A673 (cell line): ENCODE measurements at places on chromosomes 13 and 19. TPM values are rescaled to one million over a fixed set of nuclear protein-coding genes. Genes with fewer than 3 reads are reported as not detected.

- H3K27ac ChIP-seq: no peak within 1 kb of the TSS
- no peaks in the 10 kb centered on the region for H3K27me3 ChIP-seq
- H3K4me3 ChIP-seq: peak within 1 kb of the TSS; percentile 39
- no peaks in the 10 kb centered on the region for H3K4me1 ChIP-seq
These were observed at the start of gene ZNF578 for GRCh38 chr19:52453324-52454094. TSS of gene ZNF578 (plus strand) at chr19:52453553. CDS start at chr19:52501846, 48,293 bp downstream.

- H3K27ac ChIP-seq: no peak overlapping the region
- H3K4me1 ChIP-seq: no peaks in the 10 kb centered on the region
- peaks cover 27% of the 10 kb centered on the region for H3K27me3 ChIP-seq
- H3K36me3 ChIP-seq: no peaks in the 10 kb centered on the region
- no peak for DNase-seq
These were observed 4.9 kb upstream of the IFNL4 start for GRCh38 chr19:39253374-39254149.

- no peak for DNase-seq
- H3K4me1 ChIP-seq: no peaks in the 10 kb centered on the region
- no peak overlapping the region for H3K4me3 ChIP-seq
- H3K27me3 ChIP-seq: no peaks in the 10 kb centered on the region
- peaks cover 43% of the 10 kb centered on the region for H3K36me3 ChIP-seq
These were observed 16.3 kb downstream of the MPND start for GRCh38 chr19:4359627-4360000.

- H3K4me3 ChIP-seq: no peak overlapping the region
- H3K4me1 ChIP-seq: no peaks in the 10 kb centered on the region
- H3K27ac ChIP-seq: no peak overlapping the region
- no peak for DNase-seq
These were observed 65.7 kb downstream of the SOX1 start for GRCh38 chr13:112132619-112133018.

DNA sequence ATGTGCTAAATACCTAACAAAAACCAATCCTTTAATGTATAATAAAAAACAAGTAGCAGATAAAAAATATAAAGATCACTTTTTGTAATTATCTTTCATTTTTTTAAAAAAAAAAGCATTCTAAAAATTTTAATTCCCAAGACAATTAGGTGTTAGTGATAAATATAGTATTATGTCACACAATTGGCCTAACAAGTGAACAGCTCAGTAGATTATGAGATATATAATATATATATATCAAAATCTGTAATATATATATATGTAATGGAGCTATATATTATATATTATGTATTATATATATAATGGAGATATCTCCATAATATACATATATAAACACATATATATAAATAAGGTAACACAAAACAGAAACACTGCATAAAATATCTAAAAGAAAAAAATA lies 1531.1 kb upstream of the MIR17HG start:
- no peaks in the 10 kb centered on the region for H3K27me3 ChIP-seq
- no peaks in the 10 kb centered on the region for H3K4me1 ChIP-seq
- H3K4me3 ChIP-seq: no peak overlapping the region
- no peak for DNase-seq
- H3K27ac ChIP-seq: no peak overlapping the region

- DNase-seq: no peak
- no peaks in the 10 kb centered on the region for H3K36me3 ChIP-seq
- no peak overlapping the region for H3K4me3 ChIP-seq
- H3K27me3 ChIP-seq: peaks cover 100% of the 10 kb centered on the region
These were observed 2.4 kb downstream of the PDX1 start for GRCh38 chr13:27921961-27922882.

GRCh38 chr19:38224014-38224862 lies at the start of gene DPF1:
TSS of gene DPF1 (minus strand) at chr19:38224222. CDS start at chr19:38224142, 80 bp downstream.
- H3K27me3 ChIP-seq: no peaks in the 10 kb centered on the region
- no peaks in the 10 kb centered on the region for H3K4me1 ChIP-seq
- H3K4me3 ChIP-seq: peak within 1 kb of the TSS; percentile 74
- no peaks in the 10 kb centered on the region for H3K36me3 ChIP-seq
- H3K27ac ChIP-seq: no peak within 1 kb of the TSS
- peak; percentile 90 for DNase-seq

DNA sequence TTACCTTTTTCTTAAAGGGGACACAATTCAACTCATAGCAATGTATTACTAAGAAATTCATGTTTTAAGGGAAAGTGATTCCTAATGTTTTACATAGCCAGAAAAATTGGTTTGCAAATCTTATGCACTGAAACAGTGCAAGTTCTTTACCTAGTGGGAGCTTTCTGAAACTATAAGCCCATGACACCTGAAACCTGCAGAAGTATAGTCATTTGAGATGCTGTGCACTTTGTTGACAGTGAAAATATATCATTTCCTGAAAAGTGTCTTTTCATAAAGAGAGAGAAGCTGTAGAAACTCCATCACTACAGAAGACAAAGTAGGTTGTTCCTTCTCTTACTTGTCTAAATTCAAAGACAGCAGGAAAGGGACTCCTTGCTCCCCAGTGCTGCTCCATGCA lies 517.1 kb downstream of the LMO7 start:
- DNase-seq: no peak
- H3K4me1 ChIP-seq: no peaks in the 10 kb centered on the region
- no peak overlapping the region for H3K27ac ChIP-seq
- no peaks in the 10 kb centered on the region for H3K36me3 ChIP-seq
- H3K4me3 ChIP-seq: no peak overlapping the region
- H3K27me3 ChIP-seq: no peaks in the 10 kb centered on the region

DNA sequence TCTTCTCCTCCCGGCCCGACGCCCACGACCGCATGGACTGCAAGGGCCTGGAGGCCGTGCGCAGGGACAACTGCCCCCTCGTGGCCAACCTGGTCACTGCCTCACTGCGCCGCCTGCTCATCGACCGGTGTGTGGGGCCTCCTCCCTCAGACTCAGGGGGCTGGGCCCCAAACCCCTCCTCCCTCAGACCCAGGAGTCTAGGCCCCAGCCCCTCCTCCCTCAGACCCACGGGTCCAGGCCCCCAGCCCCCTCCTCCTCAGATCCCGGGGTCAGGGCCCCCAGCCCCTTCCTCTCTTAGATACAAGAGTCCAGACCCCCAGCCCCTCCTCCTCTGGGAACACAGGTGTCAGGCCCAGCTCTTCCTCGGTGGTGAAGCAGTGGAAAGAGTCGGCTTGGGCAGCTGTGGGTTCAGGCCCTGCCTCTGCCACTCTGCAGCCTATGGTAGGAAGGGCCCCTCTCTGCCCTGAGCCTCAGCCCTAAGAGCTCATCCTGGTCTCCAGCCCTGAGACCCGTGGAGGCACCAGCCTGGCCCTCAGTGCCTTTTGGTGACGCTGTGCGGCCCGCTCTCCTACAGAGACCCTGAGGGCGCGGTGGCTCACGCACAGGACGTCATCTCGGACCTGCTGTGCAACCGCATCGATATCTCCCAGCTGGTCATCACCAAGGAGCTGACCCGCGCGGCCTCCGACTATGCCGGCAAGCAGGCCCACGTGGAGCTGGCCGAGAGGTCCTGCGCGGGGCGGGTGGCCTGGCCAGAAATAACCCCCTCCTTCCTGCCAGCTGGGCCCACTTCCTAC lies 3.7 kb upstream of the SPIB start:
- DNase-seq: peak; percentile 84
- no peaks in the 10 kb centered on the region for H3K4me1 ChIP-seq
- no peak overlapping the region for H3K4me3 ChIP-seq

DNA sequence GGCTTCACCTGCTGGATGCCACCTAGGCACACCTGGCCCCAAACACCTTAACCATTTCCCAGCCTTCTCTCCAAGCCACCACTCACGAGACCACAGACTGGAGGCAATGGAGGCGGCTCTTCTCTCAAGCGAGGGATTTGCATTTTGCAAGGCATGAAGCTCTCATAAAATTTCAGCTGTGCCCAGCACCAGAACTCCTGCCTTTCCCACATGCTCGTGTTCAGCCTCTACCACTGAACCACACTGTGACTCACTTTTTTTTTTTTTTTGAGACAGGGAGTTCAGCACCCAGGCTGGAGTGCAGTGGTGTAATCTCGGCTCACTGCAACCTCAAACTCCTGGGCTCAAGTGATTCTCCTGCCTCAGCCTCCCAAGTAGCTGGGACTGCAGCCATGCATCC lies 10.6 kb downstream of the NANOS3 start:
- no peaks in the 10 kb centered on the region for H3K36me3 ChIP-seq
- H3K27ac ChIP-seq: no peak overlapping the region
- H3K27me3 ChIP-seq: no peaks in the 10 kb centered on the region
- no peaks in the 10 kb centered on the region for H3K4me1 ChIP-seq
- H3K4me3 ChIP-seq: no peak overlapping the region

DNA sequence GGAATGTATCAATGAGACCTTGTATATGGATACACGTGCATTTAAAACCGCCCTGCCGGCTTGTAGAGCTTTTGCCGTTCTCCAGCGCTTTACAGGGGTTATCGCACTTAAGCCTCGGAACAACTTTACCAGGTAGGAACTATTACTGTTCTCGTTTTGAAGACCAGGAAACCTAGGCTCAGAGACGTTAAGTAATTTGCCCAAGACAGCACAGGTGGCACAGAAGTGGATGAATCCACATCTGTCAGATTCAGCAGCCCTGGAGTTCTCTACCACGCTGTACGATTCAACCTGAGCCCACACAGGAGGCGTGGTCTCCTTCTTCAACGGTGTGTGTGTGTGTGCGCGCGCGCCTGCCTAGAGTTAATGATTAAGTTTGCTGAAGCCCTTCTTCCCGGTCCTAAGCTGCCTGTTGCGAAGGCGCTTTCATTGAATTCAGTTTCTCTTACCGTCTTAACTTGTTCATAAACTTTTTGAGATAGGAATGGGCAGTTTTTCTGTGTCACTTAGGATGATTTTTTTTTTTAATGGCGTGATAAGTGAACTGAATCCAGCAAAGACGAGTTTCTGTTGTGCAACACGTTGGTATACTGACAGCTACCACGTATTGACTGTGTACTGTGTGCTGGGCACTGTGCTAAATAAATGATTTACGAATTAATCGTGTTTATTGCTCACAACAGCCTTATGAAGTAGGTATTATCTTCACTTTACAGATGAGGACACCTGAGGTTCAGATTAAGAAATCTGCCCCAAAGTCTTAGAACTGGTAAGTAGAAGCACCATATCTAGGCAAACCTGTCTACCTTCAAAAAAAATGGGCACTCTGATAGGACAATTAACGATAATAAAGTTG lies 67.4 kb downstream of the KCNRG start:
- peak overlapping the region; percentile 87 for H3K4me3 ChIP-seq
- peaks cover 21% of the 10 kb centered on the region for H3K4me1 ChIP-seq

GRCh38 chr13:36146511-36147269 lies 15.5 kb upstream of the DCLK1 start:
- no peaks in the 10 kb centered on the region for H3K36me3 ChIP-seq
- H3K4me3 ChIP-seq: no peak overlapping the region
- no peak overlapping the region for H3K27ac ChIP-seq
- no peaks in the 10 kb centered on the region for H3K27me3 ChIP-seq
- peak; percentile 8 for DNase-seq

GRCh38 chr13:114102131-114102520 lies 30.3 kb downstream of the RASA3 start:
- no peaks in the 10 kb centered on the region for H3K4me1 ChIP-seq
- no peak overlapping the region for H3K27ac ChIP-seq
- no peak overlapping the region for H3K4me3 ChIP-seq
- H3K36me3 ChIP-seq: no peaks in the 10 kb centered on the region
- H3K27me3 ChIP-seq: no peaks in the 10 kb centered on the region

DNA sequence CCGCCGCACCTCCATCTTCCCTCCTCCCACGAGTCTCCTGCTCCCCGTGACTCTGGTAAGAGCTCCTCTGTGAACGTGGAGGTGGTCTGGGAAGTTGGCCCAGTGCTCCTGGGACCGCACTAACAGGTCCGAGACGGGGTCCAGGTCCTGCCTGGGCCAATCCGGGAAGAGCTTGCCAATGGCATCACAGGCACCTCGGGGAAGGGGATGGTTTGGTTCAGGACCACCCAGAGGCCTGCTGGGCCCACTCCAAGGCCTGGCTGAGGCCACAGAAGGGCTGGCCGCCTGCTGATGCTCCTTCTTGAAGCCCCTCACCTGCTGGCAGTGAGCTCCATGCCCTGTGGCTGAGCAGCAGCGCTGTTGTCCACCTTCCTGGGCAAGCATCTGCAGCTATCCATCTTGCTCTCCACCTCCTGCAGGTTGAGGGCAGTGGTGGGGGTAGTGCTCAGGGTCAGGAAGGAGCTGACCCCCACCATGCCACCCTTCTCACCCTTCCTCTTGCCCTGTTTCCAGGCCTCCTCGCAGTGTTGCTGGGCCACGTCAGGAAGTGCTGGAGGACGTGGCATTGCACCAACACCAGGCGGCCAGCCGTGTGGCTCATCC lies 41.2 kb upstream of the TPM4 start:
- no peaks in the 10 kb centered on the region for H3K36me3 ChIP-seq
- no peak overlapping the region for H3K4me3 ChIP-seq

GRCh38 chr13:20342311-20342710 lies 110.2 kb upstream of the GJB6 start:
- no peaks in the 10 kb centered on the region for H3K4me1 ChIP-seq
- no peaks in the 10 kb centered on the region for H3K27me3 ChIP-seq
- H3K27ac ChIP-seq: no peak overlapping the region
- no peak overlapping the region for H3K4me3 ChIP-seq
- no peak for DNase-seq

GRCh38 chr13:46015366-46015765 lies 37.2 kb downstream of the ZC3H13 start:
- peaks cover 100% of the 10 kb centered on the region for H3K36me3 ChIP-seq
- DNase-seq: no peak
- peaks cover 59% of the 10 kb centered on the region for H3K4me1 ChIP-seq
- no peak overlapping the region for H3K4me3 ChIP-seq
- H3K27me3 ChIP-seq: no peaks in the 10 kb centered on the region
- peak overlapping the region; percentile 56 for H3K27ac ChIP-seq

- H3K27ac ChIP-seq: no peak overlapping the region
- peaks cover 18% of the 10 kb centered on the region for H3K27me3 ChIP-seq
- DNase-seq: no peak
- H3K4me3 ChIP-seq: no peak overlapping the region
- H3K4me1 ChIP-seq: no peaks in the 10 kb centered on the region
- no peaks in the 10 kb centered on the region for H3K36me3 ChIP-seq
These were observed 54.7 kb upstream of the HTR2A start for GRCh38 chr13:46951516-46951915.

DNA sequence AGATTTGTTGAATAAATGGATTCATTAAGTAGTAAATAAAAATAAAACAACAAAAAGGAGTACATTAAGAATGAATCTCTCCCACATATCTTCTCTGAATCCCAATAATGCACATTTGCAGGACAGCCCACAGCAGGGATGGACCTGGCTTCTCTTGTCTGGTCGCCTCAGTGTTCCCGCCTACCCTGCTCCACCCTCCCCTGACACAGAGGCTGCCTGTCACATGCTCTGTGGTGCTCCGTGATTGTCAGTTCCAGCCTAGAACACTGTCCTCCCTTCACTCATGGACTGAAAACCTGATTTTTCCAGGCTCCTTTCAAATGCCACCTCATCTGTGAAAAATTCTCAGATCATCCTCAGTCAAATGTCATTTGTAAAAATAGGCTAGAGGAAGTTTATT lies 94.5 kb upstream of the GPR12 start:
- no peaks in the 10 kb centered on the region for H3K36me3 ChIP-seq
- no peak for DNase-seq
- H3K27me3 ChIP-seq: peaks cover 38% of the 10 kb centered on the region
- no peak overlapping the region for H3K27ac ChIP-seq
- no peaks in the 10 kb centered on the region for H3K4me1 ChIP-seq

Gene MAP2K2
- total RNA-seq: 185 and 198 TPM in 2 replicates

Gene FCGBP
- total RNA-seq: 8.7 and 12.2 TPM in 2 replicates

Gene SLC25A41
- total RNA-seq: 0.39 and 0.44 TPM in 2 replicates

Gene MBD3L2
- total RNA-seq: 1.0 TPM in 1 of 2 replicates, not detected in the other

Gene CPT1C
- total RNA-seq: 23.3 and 30.0 TPM in 2 replicates

Gene ZNF99
- not detected in 2 replicates for total RNA-seq

Gene TM9SF2
- 89.8 and 96.3 TPM in 2 replicates for total RNA-seq
